Right cardiac atrium (tissue), 5 donors: ENCODE measurements at places on chromosomes 1 and 21.

- DNase-seq = no peak
These were observed 305.9 kb upstream of the USP25 start for GRCh38 chr21:15423676-15424445.

- peak; percentile 63 for DNase-seq
These were observed 5.2 kb downstream of the DIO1 start for GRCh38 chr1:53899206-53899628.

DNA sequence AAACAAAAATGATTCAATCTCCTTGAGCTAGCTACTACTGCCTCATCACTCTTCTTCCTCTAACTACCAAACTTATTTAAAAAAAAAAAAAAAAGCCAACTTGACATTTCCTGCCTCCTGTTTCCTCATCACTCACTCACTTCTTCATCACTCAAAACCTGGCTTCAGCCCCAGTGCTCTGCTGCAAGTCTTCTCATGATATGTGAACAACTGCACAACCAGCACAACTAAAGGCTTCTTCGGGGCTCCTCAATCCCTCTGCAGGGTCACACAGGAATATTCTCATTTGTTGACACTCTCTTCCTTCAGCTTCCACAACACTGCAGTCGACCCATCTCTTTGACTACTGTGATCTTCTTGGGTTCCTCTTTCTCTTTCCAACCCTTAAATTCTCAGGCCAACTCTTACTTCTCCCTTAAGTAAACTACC, 7.6 kb downstream of the MTF1 start:
- DNase-seq = no peak

GRCh38 chr1:65459397-65459768, 38.9 kb downstream of the LEPR start:
- DNase-seq = no peak

GRCh38 chr1:168121401-168122011, 15.2 kb downstream of the GPR161 start:
- DNase-seq = peak; percentile 90
